DMS 273 treated with DMSO at 0.1 percent for 48 hours (cell line): ENCODE measurements at places on chromosomes 6 and 20.

GRCh38 chr6:139257821-139258398, 33.9 kb downstream of the TXLNB start:
- DNase-seq: no peak

GRCh38 chr6:43977404-43978111, 149.7 kb downstream of the MRPL14 start:
- DNase-seq: no peak

- no peak for DNase-seq
Measured at GRCh38 chr6:144715344-144715743, 430.2 kb downstream of the UTRN start.

- no peak for DNase-seq
Measured at GRCh38 chr20:53708129-53708968, 114.7 kb upstream of the ZNF217 start.

GRCh38 chr6:37700620-37700973, 2.9 kb upstream of the MDGA1 start:
- no peak for DNase-seq

DNA sequence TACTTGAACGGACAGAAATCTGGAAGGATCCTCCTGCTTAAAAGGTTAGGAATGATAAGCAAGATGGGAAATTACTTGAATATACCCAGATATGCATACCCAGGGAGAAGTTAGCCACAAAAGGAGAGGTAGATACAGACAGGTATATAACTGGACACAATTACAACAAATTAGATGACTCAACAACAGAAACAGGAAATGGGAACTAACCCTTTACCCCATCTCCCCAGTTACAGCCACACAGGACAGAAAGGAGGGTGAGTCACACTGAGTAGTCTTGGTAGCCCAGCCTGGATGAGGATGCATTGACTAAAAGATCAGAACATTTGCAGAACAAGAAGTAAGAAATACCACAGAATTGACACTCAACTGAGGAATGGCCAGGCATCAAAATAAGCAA, 61.2 kb downstream of the C6orf52 start:
- no peak for DNase-seq

DNA sequence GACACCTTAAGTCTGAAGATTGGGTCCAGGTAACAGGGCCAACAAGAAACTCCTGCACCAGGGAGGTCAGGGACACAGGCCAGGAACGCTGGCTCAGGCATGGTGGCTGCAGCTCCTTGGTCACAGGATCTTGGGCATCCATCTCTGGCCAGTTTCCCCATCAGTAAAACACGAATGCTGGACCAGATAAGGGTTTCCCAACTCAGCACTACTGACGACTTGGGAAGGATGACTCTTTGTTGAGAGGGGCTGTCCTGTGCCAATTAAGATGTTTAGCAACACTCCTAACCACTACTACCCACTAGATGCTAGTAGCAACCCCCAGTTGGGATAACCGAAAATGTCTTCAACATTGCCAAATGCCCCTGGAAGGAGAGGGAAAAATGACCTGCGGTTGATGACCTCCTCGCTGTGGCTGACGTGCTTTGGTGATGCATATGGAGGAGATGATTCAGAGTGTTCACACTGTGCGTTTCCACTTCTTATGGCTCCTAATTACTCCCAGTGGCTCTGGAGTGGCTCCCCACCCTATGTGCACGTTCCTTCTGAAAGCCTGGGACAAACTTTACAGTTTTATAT, 261.9 kb downstream of the CDH26 start:
- no peak for DNase-seq

- no peak for DNase-seq
Measured at GRCh38 chr20:11305406-11305805, 612.3 kb upstream of the BTBD3 start.

GRCh38 chr6:121285041-121285440, 49.2 kb downstream of the TBC1D32 start:
- no peak for DNase-seq

- no peak for DNase-seq
Measured at GRCh38 chr6:107620732-107621131, 130.8 kb downstream of the SOBP start.

DNA sequence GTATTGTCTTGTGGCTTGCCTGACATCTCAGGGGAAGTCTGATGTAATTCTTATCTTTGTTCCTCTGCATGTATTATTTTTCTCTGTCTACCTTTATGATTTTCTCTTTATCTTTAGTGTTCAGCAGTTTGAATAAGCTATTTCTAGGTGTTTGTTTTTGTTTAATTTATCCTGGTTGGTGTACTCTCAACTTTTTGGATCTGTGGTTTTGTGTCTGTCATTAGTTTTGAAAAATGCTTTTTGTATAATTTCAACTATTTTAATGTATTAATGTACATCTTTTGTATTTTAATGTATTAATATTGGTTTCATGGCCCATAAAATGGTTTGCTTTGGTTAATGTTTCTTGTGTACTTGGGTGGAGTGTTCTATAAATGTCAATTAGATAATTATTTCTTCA, 15.9 kb upstream of the APCDD1L start:
- DNase-seq: no peak

GRCh38 chr6:11242711-11243110, 10.2 kb upstream of the NEDD9 start:
- no peak for DNase-seq

- no peak for DNase-seq
Measured at GRCh38 chr20:50515471-50516106, 5.4 kb downstream of the PTPN1 start.

DNA sequence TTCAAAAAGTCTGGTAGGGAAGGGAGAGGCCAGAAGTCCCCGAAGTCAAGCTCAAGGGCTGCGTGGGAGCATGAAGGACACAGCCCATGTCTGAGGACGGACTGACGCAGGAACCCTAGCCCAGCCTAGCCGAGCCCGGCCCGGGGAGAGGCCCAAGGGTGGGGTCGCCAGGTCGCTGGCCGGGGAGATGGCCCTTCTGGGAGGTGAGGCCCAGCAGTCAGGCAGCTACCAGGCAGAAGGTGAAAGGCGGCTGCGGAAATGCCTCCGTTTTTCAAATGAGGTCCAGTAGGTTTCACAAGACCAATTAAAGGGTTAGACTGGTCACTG, 44.6 kb downstream of the WDR27 start:
- no peak for DNase-seq

GRCh38 chr6:12291071-12291838, 1.1 kb downstream of the EDN1 start:
- no peak for DNase-seq

GRCh38 chr20:43994486-43995100, 79.9 kb downstream of the TOX2 start:
- DNase-seq: no peak

DNA sequence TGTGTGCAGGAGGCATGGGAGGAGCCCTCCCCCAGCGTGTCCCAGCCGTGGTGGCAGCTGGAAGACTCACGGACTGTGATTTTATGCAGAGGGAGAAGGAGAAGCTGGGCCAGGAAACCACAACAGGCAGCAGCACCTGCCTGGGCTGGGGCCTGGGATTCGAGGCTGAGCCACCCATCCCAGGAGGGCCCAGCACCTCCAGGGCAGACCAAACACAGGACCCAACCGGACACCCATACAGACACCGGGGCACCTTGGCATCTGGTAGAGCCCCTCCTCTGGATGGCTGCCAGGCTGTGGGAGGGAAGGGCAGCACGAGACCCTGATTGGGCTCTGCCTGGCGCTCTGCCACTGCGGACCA, 41.7 kb upstream of the CHRNA4 start:
- DNase-seq: peak; percentile 21

DNA sequence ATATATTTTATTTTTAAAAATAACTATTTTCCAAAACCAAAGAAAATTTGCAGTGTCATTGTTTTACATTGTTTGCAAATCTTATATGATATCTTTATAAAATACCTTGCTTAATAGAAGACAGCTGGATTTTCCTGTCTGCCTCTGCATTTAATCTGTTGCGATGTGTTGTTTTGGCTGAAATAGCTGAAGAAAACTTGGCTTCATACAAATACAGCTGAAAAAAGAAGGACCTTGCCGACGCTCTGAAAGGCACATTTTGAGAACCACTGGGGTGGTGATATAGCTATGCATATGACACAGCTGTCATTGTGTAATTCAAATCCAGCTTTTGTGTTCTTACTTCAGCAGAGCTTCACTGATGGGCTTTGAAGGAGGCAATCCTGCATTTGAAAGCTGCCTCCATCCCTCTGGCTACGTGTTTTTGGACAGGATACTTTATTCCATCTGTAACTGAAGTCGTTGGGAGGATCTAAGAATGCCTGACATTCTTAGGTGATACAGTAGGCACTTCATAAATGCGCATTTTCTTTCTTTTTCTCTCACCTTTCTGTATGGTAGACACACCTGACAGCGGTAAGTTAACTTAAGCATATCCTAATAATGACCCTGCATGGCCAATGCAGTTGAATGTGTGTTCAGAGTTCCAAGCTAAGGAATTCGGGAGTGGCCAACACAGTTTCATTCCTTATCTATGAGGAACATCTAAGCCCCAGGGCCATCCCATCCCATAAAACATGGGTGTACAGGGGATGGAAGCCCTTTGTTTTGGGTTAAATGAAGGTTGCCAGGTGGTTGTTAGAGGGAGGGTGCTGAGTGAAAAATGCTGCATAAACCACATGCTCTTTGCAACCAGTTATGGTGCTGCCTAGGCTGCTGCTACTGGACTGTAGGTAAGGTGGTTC, 213.0 kb downstream of the TFAP2A start:
- DNase-seq: no peak

- peak; percentile 10 for DNase-seq
Measured at GRCh38 chr6:161168281-161168891, 105.5 kb downstream of the AGPAT4 start.

GRCh38 chr6:32603888-32604287, 14.2 kb upstream of the HLA-DRB1 start:
- DNase-seq: no peak

GRCh38 chr6:132780770-132781371, 17.6 kb downstream of the SLC18B1 start:
- DNase-seq: no peak

DNA sequence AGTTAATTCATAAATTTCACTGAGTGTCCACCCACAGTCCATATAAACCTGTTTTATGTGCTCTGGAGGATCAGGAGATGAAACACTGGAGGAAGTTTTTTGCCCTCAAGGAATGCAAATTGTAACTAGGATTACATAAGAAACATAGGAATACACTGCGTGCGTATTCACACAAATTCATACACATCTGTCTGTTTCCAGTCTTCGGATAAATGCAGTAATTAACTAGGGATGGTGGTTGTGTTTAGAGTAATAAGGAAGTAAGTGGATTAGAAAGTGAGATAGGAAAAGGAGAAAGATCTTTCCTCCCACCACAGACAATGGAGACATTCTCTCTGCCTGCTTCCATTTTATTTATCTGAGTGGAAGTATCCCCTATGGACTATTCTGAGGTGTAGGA, 35.7 kb upstream of the POPDC3 start:
- no peak for DNase-seq
